RPMI8226 (cell line): ENCODE measurements at places on chromosomes 11 and 22.

DNA sequence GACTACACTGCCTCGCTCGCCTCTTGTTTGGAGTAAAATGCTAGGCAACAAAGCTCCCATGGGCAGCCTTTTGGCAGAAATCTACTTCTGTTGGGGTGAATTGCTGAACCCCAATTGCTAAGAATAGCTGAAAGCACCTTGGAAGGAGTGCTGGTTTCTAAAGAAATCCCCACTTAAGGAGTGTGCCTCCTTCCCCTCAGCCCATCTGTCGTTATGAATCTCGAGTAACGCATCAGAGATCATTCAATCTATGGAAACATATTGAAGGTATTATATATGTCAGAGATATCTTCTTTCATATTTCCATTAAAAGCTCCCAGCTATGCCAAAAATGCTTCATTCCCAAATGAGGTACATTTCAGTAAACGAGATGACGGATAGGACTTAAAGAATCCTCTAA lies 229.6 kb upstream of the BLID start:
- no peak for DNase-seq

- DNase-seq: no peak
Observed at GRCh38 chr11:124285610-124286344, 28.0 kb downstream of the OR8D1 start.

- DNase-seq: no peak
Observed at GRCh38 chr11:112481893-112482292, 221.2 kb upstream of the PLET1 start.

GRCh38 chr11:17593466-17594245 lies 46.6 kb downstream of the OTOG start:
- no peak for DNase-seq

DNA sequence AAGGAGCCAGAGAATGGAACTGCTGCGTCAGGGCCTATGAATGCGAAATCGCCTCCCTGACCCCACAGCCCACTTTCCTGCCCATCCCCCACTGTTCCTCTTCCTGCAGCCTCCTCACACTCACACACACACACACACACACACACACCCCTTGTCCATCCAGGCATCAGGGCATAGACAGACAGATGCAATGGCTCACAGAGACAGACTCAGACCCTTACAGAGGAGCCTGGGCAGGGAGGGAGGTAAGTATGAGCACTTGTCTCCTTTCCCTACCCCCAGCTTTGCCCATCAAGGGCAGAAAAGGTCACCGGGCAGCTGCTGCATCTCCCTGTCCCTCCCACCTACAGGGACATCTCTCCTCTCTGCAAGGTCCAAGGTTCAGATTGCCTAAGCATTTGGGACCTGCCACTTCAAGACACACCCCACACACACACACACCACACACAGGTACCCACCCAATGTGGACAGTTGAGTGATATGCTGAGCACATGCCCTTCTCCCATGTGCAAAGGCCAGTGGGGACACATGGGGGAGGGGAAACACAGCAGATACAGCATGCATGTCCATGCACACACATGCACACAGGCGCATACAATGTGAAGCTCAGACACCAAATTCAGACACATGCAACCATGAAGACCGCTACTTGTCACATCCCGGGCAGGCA lies 2.0 kb upstream of the NRXN2 start:
- DNase-seq: no peak

DNA sequence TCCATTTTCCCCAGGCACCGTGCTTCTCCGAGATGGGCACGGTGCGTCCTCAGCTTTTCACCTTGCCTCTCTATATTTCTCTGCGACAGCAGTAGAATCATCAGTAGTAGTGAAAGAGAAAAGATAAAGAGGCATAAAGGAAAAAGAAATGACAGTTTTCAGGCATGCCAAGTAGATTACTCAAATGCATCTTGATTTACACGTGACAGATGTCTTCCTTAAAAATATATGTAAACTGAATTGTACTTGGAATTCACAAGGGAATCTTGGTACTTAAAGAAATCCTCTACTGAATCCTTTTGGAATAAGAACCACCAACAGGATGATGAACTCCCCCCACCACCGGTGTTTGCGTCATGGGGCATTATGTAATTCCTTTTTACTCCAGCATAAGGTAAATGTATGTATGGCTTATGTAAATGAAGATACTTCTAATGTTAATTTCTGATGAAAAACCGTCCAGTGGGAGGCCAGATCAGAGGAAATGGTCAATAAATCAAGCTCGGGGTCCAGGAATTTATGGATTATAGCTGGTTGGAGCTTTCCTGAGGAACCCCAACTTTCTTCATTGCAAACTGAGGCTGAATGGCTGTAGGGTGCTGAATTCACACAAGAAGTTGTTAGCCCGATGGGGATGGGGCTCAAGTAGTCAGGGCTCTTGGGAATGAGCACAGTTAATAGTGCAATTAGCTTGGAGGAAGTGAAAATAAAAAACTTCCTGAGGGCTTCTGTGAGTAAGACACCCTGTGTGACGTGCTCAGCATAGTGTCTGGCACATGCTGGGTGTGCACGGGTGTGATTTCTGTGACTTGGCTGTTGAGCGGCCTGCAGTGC lies 630.4 kb downstream of the OPCML start:
- DNase-seq: no peak

DNA sequence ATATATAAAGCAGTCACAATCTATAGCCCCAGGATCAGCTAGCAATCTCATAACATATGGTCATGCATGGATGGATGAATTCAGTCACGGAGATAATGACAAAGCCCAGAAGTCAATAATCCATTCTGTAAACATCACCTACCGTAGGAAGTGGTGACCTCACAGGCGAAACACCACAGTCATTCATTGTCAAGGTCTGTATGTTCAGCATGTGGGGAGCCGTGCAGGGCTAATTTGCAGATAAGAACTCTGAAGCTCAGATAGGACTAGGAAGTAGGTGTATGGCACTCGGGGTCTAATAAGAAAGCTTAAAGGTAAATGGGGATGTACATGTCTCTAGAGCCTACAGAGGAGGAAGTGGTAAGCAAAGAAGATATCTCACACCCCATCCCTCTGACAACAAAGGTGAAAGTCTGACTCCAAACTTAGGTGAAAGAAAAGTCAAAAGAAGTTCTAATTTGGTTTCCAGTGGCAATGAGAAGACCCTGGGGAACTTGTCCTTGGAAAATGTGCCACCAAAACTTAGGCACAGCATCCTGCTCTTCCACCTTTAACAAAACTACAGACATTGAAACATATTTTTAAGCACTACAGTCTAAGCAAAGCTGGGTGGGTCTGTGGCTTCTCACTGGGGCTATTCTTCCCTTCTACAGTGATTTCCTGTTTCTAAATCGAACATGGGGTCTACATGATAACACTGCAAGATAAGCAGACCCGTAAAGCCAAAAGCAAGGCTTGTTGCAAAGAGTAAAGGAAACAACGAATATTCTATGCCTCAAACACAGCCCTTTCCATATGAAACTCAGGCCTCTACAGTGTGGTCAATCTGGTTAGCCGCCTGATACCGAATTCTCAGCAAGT lies 5.2 kb downstream of the CRTAM start:
- DNase-seq: no peak
